Activated CD4-positive, alpha-beta T cell treated with anti-CD3 and anti-CD28 coated beads, Interleukin-2, amount 50 U/mL, for 24 hours (primary cell): ENCODE measurements at places on chromosomes 7 and 10.

DNA sequence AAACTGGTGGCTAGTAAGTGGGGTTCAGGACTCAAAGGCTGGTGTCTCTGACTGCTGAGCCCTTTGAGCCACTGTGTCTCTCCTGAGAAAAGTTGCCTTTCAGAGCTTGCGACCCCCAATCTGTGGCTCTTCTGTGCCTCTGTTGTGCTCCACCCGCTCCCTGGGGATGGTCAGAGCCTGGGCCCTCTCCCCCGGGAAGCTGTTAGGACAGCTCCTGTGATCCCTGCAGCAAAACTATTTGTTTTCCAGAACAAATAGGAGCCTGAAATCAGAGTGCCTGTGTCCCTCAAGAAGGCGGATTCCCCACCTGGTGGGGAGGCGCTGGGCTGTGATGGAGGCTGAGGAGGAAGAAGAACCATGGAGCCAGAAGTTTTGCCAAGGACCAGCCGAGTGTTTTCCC lies 56.4 kb upstream of the MXI1 start:
- DNase-seq, result no peak

DNA sequence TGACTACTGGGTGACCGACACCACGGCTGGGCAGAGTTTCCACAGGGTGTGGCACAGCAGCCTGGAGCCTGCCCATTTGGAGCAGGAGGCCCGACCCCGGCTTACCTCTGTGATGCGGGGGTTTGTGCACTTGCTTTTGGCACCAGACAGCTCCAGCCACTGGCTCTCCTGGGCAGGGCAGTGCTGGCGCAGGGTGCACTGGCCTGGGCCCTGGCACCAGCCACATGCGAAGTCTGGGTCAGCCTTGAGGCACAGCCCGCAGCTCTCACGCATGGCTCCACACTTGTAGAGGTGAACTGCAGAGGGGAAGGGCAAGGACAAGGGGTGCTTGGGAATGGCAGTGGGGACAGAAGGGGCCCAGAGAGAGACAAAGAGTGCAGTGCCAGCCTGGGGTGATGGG lies 373.7 kb downstream of the PLXNA4 start:
- no peak for DNase-seq

GRCh38 chr10:128534686-128535085 lies 408.5 kb upstream of the MKI67 start:
- no peak for DNase-seq

DNA sequence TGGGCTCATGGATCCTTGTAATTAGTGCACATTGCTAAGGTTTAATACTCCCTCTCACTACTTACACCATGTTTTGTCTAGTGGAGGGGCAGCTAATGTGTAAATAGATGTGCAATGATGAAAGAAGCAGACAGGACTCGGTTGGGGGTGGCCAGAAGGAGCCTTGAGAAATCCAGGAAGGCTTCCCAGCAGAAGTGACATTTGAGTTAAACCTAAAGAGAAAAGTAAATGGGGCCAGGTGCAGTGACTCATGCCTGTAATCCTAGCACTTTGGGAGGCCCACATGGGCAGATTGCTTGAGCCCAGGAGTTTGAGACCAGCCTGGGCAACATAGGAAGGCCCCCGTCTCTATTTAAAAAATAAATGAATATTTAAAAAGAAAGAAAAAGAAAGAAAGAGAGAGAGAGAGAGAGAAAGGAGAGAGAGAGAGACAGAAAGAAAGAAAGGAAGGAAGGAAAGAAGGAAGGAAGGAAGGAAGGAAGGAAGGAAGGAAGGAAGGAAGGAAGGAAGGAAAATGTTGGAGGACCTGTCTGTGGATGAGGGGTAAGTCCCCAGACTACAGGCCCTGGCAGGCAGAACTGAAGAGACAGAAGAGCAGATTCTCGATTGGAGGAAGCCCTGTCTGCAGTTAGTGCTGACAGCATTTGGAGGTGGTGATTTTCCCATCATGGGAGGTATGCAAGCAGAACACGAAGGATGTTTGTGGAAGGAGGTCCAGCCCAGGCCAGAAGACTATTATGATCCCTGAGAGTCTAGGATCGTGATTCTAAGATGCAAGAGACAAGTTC lies 3.6 kb downstream of the ELN start:
- DNase-seq, result no peak

DNA sequence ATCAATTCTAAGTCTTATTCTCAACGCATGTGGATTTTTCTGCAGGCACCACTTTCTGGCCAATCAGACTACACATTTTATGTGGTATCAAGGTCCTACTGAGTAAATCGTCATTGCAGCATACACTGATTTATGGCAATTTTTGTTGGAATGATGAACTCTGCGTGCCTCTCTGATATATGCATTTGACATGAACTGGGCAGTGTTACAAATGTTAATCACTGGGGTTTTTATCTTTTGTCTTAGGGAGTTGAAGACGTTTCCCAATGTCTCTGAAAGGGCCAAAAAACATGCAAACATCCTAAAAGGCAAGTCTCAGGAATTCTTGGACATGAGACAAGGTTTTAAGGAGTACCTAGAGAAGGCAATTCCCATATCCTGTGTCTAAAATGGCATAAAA lies 809.5 kb upstream of the CELF2 start:
- DNase-seq, result no peak

DNA sequence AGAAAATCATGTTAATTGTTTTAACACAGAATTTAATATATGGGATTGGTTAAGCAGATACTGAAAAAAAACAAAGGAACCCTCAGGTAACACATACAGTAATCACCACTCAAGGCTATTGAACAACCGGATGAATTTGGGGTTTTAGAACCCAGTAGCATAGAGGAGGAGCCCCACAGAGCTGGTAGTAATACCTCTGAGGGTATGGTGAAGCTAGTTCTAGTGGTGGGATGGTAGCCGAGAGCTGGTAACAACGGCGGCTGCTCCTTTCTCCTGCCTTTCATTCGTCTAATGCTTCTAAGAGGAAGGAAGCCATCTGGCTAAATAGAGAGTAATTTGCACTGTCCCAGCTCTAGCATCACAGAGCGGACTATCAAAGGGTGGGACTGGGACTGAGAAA lies 52.2 kb downstream of the WAC start:
- DNase-seq, result no peak

GRCh38 chr10:26335574-26336093 lies 102.5 kb upstream of the APBB1IP start:
- no peak for DNase-seq

- DNase-seq, result peak; percentile 47
These were observed at the start of gene BAIAP2L1 for GRCh38 chr7:98400542-98401340. Gene BAIAP2L1 (minus strand): TSS chr7:98401090. CDS start chr7:98400852, 238 bp downstream.

- DNase-seq, result no peak
These were observed 1.1 kb downstream of the GRID1 start for GRCh38 chr10:86365346-86366032.

GRCh38 chr10:126233182-126234148 lies 154.8 kb downstream of the ADAM12 start:
- DNase-seq, result no peak

- no peak for DNase-seq
These were observed 225.8 kb downstream of the IPMK start for GRCh38 chr10:58041901-58042300.

- no peak for DNase-seq
These were observed 116.0 kb downstream of the KMT2E start for GRCh38 chr7:105130048-105130447.

DNA sequence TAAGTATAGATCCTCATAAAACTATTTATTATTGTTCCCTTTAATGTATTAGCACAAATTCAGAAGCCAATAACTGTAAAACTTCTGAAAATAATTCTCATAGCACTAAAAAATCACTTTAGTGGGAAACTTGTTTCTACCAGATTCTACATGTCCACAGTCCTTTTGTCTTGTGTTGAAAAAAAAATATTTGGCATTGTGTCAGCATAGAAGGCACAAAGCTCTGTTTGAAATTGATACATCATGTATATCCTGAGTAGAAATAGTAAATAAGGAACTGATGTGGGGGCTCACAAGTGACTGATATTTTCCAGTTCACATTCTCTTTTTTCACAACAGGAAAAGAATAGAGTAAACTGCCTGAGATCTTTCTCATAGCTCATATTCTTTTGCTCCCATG lies 134.6 kb downstream of the GRM3 start:
- no peak for DNase-seq

DNA sequence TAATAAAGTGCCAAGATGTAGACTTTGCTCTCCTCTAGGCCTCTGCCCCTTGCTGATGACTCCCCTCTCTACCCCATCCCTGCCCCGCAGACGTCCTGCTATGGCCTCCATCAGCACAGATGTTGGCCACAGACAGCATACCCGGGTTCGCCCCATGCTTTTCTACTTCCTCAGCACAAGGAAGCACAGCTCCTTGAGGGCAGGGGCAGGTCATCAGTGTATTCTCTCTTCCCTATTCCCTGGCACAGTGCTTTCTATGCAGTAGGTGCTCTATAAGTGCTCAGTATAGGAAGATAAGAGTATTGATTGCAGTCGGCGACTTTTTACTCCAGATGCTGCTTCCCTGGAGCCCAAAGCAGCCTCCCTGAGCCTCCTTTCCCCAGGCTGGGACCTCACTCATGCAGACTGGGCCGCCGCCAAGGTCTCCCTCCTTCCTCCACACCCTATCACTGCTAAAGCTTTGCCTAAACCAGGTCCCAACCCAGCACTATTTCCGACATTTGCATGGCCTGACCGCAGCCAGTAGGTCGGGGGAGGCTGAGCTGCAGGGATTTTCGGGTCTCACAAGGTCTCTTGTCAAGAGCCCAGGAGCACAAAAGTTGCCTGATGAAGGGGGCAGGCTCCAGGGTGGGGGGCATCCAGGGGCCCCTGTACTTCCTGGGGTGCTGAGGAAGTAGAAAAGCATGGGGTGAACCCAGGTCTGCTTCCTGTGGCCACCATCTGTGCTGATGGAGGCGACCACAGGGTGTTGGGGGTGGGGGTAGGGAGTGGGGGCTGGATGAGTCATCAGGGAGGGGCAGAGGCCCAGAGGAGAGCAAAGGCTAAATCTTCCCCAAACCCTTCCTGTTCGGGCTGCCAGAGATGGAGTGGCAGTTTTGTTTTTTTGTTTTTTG lies 8.0 kb downstream of the CALHM3 start:
- no peak for DNase-seq

DNA sequence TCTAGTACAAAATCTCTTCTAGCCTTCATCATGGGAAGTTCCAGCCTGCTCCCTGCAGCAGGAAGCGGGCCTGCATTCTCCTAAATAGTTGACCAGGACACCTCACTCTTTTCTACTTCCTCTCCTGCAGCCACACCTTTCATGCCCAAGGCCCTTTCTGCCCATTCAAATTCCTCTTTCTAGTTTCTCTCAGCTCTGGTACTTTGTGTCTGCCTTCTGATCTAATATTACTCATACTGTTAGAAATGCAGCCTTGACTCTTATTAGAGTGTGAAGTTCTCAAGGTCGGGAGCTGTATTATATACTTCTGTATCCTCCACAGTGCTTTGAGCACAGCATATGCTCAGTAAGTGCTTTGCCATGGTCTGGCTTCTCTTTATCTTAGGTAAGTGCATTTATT lies 103.1 kb downstream of the PRKCQ start:
- DNase-seq, result no peak

DNA sequence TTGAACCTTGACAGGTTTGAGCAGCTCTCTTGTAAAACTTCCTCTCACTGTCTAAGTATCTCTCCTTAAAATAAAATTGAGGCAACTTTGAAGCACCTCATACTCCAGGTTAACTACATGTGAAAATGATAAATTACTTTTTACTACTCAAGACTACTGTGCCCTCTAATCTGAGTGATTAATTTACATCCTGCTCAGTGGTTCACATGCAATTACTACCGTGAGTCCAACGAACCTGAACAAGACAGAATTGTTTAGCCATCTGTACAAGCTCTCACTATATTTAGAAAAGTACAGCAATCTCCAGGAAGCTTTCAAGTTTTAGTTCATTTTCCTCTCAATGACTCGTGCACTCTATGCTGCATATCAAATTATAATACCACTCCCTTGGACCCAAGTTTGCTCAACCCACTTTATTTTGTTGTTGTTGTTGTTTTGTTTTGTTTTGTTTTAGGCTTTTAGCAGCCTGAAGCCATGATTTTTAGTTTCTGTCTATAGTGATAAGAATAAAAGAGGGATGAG lies 21.2 kb downstream of the PDE1C start:
- DNase-seq, result no peak

- no peak for DNase-seq
These were observed 257.8 kb downstream of the ETV1 start for GRCh38 chr7:13731643-13732042.

DNA sequence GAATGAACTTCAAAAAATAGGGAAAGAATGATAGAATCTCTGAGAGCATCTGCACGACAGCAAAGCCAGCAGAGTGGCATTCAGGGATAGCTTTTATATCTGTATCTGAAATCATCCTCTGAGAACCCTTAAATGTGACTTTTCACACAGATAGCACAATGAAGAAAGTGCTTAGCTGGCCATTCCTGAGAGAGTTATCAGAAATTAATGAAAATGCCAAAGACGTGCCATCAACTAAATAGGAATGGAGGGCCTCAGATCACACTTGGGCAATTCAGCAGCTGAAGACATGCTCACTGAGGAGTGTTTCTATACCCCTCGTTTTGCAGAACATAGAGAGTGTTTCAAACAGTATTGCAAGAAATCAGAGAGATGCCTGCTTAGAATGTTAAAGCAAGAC lies 51.6 kb downstream of the AKR1B1 start:
- no peak for DNase-seq

DNA sequence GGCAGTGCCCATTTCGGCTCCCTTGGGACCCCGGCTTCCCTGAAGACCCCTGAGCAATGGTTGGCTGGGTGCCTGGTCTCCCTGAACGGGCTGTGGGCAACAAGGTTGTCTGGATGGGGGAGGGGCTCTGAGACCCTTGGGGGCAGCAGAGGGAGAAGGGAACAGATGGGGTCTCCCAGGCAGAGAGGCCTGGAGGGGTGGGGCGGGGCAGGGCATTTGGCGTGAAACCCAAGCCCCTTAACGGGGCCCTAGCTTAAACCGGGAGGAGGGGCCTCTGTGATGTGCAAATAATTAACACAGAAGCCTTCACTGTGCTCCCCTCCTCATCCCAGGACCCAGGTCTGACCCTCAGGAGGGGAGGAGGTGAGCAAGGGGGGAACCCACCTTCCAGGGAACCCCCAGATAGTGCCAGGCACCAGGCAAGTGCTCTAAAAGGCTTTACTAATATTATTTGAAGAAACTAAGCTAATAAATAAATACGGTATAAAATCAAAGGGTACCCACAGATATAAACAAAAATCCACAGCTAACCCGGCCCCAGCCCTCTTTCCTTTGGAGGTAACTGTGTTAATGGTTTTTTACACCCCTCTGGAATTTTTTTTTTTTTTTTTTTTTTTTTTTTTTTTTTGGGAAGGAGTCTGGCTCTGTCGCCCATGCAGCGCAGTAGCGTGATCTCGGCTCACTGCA lies 170.8 kb downstream of the RNF216 start:
- no peak for DNase-seq

- no peak for DNase-seq
These were observed 183.7 kb upstream of the SH2B2 start for GRCh38 chr7:102103027-102103372.

DNA sequence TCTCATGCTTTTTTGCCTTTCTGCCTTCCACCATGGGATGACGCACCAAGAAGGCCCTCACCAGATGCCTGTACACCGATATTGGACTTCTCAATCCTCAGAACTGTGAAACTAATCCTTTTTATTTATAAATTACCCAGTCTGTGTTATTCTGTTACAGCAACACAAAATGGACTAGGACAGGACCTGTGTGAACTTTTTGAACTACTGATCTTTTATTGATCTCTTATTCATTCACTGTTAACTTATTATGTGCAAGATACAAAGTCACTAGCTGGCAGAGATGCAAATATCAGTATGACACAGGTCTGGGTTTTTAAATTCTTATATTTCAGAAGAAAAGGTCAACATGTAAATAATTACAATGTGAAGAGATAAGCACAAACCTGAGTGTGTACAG lies 635.8 kb downstream of the SORCS1 start:
- DNase-seq, result no peak

GRCh38 chr10:44032216-44032615 lies 352.7 kb downstream of the CXCL12 start:
- no peak for DNase-seq

GRCh38 chr10:7471720-7472367 lies 61.0 kb upstream of the SFMBT2 start:
- no peak for DNase-seq
